ENCODE measurements at places on chromosomes 13 and 19. TPM values are rescaled to one million over a fixed set of nuclear protein-coding genes. Genes with fewer than 3 reads are reported as not detected.

- peak; percentile 57 for DNase-seq
Observed at GRCh38 chr19:41872775-41873647, 4.1 kb upstream of the CD79A start.

DNA sequence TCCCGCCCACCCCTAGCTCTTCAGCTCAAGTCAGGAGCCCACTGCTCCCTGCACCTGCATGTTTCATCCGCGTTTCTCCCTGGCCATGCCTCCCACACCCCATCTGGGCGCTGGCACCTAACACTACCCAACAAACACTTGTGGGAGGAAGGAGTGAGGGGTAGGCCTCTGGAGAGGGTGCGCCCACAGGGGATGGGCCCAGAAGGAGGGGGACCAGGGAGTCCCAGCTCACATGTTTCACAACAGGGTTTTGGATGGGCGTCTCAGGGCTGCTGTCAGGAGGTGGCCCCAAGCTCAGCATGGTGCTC is 12.1 kb upstream of the TMEM86B start:
- no peak for DNase-seq

DNA sequence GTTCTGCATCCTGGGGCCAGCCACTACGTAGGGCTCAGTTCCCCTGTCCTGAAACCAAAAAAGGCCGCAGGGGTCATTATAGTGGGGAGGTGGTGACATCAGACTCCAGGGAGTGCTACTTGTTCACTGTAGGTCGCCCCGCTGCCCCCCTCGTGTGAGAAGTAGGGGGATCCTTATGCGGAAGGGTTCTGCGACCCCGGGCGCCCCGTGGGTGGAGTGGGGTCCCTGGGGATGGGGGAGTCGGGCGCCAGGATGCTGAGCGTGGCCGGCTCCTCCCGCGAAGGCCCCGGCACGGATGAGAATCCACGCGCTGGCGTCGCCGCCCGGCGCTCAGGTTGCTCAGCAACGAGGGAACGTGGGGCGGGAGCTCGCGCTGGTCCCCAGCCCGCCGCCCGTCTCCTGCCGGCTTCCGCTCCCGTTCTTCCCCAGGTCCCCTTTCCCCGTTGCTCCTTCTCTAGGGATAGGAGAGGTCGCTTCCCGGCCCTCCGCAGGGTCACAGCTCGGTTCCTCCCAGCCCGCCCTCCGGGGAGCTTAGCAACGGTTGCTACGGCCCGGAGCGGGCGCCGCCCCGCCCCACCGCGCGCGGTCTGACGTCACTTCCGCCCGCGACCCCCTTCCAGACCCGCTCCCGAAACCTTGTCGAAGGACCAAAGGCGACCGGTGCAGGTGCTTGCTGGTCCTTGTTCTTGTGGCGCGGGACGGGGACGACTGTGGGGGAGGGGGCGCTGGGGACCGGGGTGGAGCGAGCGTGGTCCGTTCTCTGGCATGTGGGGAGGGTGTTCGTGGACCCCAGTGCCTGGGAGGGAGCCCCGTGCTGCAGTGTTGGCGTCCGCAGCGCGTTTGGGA is at the start of gene NAT14:
NAT14 (plus strand) TSS at position 596 of the 846 bp plus-strand sequence. CDS start 521 bp downstream, outside the sequence.
- DNase-seq: peak; percentile 46

Gene ARL11
- total RNA-seq: not detected

Gene ZNF667
- total RNA-seq: 4.8 TPM

DNA sequence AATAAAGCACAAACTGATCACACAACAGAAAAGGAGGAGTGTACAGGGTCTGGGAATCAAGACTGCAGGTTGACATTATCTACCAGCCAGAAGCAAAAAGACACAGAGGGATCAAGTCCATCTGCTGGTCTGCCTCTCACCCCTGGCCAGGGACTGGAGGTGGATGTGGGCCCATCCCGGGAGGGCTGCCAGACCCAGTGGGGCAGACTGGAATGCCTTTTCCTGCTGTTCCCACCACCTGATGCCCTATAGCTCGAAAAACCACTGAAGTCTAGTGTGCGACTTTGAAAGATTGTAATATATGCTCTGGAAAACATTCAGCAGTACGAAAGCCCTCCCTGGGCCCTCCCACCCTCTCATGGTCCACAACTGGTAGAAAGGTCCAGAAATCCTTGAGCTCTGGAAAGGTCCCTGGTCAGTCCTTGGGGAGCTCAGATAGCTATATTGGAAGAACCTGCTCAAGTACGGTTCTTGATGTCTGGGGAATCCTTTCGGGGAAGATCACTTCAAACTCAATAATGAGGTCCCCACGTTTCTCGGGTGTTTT is 2.6 kb downstream of the DNAJB1 start:
- no peak for DNase-seq

Gene XPO4
- 26.0 TPM for total RNA-seq

Gene TBC1D4
- 11.5 TPM for total RNA-seq

Gene SYDE1
- 68.1 TPM for total RNA-seq

All from LHCN-M2 (cell line).